Cortex of kidney (tissue), 1 donor: ENCODE measurements at places on chromosomes 11 and 22.

- no peak for DNase-seq
Observed at GRCh38 chr11:10798330-10798928, 10.3 kb downstream of the EIF4G2 start.

GRCh38 chr22:38449776-38450175, 5.2 kb downstream of the KCNJ4 start:
- DNase-seq: no peak

DNA sequence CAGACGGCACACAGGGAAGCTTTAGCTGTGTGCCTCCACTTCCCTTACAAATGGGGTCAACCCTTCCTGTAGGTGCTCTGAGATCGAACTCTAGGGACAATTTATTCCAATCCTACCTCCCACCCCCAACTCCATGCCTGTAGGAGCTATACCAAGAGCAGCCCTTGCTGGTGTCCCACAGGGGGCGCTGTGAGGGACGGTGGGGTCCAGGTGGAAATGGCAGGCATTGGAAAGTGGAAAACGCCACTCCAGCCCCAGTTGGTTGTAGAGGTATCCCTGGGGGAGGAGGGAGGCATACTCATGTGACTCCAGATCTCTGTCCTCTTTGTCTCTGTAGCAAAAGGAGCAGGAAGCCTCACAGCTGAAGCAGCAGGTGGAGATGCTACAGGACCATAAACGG, 161.3 kb downstream of the MYO18B start:
- no peak for DNase-seq

DNA sequence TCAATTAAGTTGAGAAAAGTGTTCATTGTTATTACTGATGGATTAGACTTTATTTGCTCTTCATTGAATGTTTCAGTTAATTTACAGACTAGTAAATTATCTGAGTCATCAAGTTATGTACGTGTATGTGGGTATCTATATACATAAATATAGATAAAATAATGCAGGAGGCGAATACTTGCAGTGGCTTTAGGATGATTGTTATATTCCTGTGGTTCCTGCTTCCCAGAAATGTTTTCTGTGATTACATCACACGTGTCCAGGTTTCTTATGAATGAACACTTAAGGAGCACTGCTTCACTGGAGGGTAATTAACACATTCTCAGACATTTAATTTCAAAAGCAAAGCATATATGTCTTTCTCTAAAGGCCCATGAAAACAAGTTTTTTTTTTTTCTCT, 28.4 kb downstream of the YAP1 start:
- no peak for DNase-seq

- DNase-seq: no peak
Observed at GRCh38 chr11:56776809-56777208, 28.3 kb upstream of the OR9G4 start.

DNA sequence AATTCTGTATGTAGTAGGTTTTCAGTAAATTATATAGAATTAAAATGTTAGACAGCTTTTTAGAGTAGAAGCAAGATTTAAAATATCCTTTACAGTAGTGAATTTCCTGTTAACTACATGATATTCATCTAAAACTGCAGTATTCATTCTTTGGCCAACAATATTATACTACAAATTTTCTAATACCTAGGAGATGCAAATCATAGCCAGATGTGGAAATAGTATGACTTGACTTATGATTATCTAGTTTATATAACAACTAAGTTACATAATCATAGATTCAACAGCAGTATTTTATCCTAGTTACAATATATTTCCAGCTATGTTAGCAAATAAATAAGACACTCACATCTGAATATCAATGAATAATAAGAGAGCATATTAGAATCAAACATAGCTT, 163.2 kb downstream of the MSANTD4 start:
- DNase-seq: no peak

GRCh38 chr11:68825571-68825970, 16.1 kb downstream of the CPT1A start:
- no peak for DNase-seq

DNA sequence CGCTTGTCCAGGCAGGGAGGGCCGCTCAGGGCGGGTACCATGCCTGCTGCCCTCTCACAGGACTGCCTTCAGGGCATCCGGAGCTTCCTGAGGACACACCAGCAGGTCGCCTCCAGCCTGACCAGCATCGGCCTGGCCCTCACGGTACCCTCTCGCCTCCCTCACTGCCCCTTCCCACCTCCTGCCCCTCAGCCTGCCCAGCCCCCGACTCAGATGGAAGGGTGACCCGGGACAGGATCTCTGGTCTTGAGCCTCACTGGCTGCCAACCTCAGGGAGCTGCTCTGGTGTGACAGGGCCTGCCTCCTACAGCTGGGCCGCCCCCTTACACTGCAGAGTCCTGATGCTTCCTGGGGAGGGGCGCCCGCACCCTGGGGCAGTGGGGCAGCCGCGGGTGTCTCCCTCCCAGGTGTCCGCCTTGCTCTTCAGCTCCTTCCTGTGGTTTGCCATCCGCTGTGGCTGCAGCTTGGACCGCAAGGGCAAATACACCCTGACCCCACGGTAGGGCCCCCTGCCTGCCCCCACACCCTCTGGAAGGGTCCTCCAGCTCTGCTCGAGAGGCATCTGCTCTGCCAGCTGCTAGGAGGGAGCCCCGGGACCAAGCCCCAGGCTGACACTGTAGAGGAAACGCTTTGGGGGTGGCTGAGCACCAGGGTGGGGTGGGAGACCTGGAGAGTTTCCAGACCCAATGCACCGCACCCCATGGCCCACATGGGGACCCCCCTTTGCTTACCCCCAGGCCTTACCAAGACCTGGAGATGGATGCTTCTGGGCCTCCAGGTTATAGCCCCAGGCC, 14.6 kb downstream of the TSPAN32 start:
- no peak for DNase-seq

- no peak for DNase-seq
Observed at GRCh38 chr11:46119352-46120216, 1.7 kb downstream of the PHF21A start.
